NCI-H2171 treated with DMSO at 0.1 percent for 48 hours (cell line): ENCODE measurements at places on chromosomes 16 and 17.

DNA sequence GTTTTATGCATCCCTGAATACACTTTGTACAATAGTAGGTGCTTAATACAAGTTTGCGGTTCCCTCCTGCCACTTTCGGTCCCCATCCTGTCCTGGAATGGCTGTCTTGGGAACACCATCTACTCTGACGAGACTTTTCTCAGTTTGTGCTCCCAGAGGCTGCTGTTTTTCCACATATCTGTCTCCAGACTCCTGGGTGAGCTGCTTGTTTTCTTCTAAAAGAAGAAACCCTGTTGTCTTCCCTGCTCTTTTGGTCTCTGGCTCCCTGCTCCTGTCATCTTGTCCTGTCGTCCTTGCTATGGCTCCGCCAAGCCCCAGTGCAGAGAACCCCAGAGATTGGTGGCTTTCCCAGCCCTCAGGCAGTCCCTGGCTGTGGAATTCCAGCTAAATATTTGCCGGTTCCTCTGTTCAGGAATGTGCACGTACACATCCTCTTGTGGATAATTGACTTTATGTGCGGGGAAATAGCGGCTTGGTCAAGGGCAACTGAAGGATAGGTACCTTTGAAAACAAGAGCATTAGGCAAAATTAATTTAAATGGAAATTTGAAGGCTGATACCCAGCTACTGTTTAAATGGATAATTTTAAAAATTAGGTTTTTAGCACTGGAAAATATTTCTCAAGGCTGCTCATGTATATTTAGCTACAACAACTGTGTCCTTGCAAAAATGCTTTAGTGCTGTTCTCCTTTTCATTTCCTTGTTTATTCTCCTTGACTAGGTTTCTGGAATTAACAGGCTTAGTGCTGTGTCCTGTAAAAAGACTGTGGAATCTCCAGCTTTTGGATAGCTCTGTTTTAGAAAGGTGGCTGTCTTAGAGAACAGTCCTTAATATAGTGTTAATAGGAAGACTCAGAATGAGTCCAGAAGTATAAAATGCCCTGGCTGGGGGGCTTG lies 50.2 kb upstream of the SLC12A3 start:
- no peak for DNase-seq

DNA sequence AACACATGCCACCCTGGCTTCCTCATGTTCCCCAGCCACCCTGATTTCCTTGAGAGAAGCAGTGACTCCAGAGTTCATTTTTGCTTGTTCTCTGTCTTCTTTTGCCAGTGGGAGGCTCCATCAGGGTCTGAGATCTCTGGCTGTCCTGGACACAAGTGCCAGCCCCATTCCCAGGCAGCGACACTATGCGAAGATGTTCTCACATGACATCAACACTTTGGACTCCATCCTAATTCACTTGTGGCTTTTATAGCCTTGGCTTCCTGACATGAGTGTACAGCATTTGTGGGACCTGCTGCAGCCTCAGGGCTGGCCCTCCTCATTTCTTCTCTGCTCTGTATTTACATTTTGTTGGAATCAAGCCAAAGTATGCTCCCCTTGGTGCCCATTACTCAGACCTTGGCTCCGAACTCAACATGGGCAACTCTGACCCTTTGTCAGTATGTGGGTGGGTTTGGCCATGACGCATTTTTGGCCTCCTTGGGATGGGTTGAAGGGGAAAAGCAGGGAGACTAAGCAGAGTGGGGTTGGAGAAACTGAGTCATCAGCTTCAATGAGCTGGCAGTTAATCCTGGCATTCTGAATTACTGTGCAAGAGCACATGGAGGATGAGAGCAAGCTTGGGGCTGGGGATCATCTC lies 119.0 kb upstream of the EEF2KMT start:
- no peak for DNase-seq

DNA sequence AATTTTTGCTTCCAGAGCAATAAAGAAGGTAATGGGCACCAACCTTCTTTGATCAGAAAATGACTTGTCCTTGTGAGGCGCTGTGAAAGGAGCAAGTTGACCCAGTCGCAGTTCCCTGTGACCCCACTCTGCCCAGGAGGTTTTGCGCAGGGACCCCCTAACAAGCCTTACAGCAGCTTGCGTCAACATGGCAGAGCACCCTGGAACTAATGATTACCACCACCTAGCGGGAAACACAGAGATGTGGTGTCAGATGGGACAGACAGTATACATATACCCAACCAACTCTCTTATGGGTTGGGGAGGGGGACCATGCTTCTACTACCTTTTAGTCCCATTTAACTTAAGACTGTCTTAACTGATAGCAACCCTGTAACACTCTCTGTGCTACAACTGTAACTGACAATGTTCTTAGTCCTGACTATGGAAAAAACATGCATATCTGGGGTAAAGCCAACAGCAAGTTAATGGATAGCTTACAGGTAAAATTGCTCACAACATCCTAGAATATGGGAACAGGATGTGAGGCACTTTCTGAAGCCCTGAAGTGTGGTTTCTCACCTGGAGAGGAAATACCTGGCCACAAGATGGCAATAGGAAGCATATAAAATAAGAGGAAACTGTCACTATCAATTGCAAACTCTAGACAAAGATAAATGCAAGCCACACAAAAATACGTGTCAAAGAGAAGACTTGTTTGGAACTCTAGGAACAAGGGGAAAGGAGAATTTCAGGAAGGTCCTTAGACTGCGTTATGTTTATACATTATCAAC lies 3.0 kb downstream of the KARS1 start:
- DNase-seq: no peak

DNA sequence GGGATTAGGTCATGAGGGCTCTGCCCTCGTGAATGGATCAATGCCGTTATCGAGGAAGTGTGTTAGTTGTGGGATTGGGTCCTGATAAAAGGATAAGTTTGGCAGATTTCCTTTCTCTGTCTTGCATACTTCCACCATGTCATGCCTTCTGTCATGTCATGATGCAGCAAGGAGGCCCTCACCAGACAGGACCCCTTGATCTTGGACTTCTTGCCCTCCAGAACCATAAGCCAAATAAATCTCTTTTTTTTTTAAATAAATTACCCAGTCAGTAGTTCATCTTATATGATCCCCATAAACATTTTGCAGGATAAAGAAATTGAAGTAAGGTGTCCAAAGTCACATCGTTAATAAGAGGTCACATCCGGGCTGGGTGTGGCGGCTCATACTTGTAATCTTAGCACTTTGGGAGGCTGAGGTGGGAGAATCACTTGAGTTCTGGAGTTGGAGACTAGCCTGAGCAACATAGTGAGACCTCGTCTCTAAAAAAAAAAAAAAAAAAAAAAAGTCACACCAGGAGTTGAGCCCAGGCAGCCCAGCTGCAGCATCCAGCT lies 25.2 kb downstream of the HEXIM2 start:
- no peak for DNase-seq

- DNase-seq: no peak
Observed at GRCh38 chr16:47613251-47613650, 152.1 kb downstream of the PHKB start.

DNA sequence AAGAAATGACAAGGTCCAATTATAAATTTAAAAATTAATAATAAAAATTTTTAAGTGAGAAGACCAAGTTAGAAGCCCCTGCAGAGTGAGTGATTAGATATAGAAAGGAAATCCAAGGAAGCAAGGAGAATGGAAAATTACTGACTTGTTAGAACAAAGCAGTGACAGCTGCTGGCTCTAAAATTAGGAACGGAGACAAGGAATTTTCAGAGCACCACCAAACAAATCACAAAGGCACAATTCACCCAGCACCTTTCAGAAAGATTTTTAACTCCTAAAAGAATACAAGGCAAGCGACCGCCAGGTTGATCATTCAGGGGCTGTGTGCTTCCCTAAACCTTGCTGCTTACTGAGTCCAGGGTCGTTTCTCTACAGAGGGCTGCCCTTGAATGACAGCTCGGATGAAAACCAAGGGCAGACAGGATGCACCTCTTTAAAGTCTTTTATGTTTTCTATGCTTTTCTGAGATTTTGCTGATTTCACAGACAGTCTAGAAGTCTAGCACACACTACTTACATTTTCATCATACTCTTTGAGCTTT lies 45.4 kb upstream of the GINS3 start:
- peak; percentile 82 for DNase-seq

- peak; percentile 88 for DNase-seq
Observed at GRCh38 chr17:57442914-57443571, 186.7 kb downstream of the MSI2 start.

DNA sequence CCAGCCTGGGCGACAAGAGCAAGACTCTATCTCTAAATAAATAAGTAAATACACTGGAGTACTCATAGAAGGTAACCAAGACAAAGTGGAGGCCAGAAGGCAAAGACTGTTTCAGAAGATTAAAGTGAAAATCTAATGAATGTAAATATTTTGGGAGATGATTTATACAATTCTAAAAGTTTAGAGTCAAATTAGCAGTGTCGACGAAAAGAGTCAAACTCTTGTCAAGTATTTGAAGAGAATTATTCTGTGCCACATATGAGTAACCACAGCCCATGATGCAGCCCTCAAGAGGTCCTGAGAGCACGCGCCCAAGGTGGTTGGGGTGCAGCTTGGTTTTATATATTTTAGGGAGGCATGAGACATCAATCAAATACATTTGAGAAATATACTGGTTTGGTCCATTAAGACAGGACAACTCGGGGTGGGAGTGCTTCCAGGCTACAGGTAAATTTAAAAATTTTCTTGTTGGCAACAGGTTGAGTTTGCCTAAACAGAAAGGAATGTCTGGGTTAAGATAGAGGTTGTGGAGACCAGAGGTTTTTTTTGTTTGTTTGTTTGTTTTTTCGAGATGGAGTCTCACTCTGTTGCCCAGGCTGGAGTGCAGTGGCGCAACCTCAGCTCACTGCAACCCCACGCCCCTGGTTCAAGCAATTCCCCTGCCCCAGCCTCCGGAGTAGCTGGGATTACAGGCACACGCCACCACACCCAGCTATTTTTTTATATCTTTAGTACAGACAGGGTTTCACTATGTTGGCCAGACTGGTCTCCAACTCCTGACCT lies 3.5 kb downstream of the CFDP1 start:
- no peak for DNase-seq

DNA sequence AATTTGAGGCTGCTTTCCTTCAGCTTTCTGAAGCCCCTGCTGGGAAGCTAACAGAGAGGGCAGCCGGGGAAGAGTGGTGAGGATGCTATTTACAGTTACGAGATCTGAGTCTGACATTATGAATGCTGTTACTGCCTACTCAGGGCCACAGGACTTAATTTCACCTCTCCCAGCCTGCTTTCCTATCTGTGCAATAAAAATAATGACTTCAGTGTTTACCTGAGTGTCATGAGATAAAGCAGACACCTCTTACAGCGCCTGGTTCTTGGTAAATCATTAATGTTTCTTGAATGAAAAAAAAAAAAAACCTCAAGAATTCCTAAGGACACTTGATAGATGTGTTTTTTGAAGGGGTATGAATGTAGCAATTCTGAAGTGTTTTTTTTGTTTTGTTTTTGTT lies 24.2 kb upstream of the CPHXL start:
- DNase-seq: no peak

DNA sequence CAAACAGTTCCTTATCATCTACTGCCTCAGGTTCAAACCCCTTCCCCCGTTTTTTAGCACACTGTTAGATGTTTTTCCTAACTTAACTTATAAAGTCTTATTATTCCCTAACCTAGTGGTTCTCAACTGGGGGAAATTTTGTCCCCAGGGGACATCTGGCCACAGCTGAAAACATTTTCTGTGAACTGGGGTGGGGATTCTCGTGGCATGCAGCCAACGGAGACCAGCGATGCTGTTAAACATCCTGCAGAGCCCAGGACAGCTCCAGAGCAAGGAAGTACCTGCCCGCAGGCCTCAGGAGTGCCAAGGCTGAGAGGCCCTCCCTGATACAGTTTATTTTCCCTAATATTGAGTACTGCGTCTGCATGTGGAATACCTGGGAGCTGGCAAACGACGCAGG lies 24.3 kb downstream of the ZCCHC14 start:
- no peak for DNase-seq

DNA sequence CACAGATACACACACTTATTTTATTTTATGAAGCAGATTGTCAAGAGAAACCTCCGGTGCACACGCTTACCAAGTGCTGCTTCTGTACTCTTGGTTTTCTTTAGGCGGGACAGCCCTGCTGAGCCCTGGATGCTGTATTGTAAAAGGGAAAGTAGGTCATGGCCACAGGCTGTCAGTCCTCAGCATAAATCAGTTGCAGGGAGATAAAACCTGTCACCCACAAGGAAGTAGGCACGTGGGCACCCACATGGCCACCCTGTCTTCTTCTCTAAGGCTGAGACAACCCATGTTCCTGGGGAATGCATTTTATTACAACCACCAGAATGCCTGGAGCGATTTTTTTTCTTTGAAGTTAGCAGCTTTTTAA lies 59.3 kb downstream of the ASIC2 start:
- DNase-seq: no peak

GRCh38 chr16:28191364-28191960 lies 20.3 kb downstream of the XPO6 start:
- peak; percentile 63 for DNase-seq

DNA sequence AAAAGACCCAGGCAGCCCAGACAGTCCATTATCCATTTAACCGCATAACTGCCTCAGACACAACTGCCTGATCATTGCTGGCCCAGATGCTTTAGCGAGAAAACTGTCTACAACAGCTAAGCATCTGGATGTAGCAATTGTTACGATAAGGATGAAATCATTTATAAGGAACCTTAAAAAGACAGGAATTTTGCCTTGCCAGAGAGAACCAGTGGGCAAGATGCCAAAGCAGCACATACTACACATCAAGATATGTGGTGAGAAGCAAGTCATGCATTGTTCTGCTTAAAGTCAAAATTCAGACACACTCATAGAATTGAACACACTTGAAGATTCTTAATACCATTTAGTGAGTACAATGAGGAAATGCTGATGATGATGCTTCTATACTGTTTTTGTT lies 1525.3 kb downstream of the CDH8 start:
- no peak for DNase-seq

- no peak for DNase-seq
Observed at GRCh38 chr16:69538808-69539207, 27.0 kb upstream of the NFAT5 start.

DNA sequence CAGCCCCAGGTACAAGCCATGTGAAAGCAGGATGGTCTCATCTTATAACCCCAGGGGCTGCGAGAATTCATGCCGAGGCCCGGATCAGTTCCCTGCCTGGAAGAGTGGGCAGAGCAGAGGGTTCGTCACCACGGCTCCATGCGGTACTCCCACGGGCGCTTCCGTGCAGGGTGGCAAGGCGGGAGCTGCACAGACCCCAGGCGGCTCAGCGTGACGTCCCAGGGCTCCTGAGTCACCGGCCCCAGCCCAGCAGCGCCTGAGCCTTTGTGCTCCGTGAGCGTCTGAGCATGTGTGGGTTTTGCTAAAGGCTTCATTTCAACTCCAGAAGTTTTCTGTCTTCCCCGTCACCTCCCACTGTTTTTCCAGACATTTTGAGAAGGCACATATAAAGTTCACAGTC lies 71.2 kb upstream of the CHMP6 start:
- no peak for DNase-seq

- peak; percentile 99 for DNase-seq
Observed at GRCh38 chr17:57810721-57811637, 38.9 kb downstream of the MRPS23 start.

GRCh38 chr17:2808367-2809335 lies 12.4 kb downstream of the RAP1GAP2 start:
- DNase-seq: no peak

DNA sequence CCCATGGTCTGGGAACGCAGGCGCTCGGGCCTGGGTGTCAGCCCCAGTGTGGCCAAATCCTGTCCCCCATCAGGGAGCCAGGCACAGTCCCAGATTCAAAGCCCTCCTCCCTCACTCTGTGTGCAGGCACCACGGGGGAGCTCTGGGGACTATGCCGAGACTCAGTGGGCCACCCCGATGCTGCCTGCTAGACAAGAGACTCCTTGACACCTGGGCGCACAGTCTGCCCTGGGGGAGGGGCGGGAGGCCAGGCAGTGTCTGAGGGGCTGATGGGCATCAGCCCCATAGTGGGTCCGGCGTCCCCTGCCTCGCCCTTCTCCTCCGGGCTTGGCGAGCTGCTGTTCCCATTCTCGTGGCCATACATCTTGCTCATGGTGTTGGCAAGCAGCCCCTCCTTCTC lies 8.5 kb upstream of the CD79B start:
- DNase-seq: no peak
